ENCODE measurements at places on chromosomes 6 and 20.
A peak's percentile ranks its signal among the peaks of the same experiment; 100 is the strongest.

GRCh38 chr20:46648903-46649649, 2.2 kb downstream of the SLC13A3 start:
- DNase-seq, result no peak

GRCh38 chr6:10591422-10592160, 70.4 kb downstream of the GCNT2 start:
- DNase-seq, result no peak

GRCh38 chr6:68834551-68834950, 199.5 kb downstream of the ADGRB3 start:
- no peak for DNase-seq

DNA sequence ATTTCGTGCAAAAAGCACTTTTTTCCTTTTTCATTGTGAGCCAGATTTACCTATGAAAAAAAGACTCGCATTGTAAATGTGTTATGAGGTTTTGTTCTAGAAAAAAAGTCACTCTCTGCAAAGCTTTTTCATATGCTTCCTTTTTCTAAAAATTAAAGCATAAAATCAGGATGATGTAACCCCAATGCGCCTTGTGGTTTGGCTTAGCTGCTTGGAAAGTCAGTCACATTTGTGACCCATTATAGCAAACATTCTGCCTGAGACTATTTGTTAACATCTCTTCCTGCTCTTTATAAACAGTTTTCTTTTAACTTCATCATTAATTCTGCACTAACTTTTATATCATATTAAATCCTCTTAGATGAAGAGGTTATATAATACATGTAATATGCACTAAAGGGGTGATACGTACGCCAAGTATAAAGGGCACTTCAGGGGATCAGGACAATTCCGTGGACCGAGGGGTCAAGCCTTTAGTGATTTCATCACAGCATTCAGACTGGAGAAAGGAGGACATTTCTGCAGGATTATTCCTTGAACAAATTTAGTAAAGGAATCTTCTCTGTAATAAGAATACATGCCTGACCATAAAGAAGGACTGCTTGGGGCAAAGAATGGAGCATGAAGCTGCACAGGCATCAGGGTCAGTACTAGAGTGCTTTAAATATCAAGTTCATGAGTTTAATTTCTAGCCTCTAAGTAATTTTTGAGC, 48.1 kb upstream of the SMLR1 start:
- DNase-seq, result no peak

DNA sequence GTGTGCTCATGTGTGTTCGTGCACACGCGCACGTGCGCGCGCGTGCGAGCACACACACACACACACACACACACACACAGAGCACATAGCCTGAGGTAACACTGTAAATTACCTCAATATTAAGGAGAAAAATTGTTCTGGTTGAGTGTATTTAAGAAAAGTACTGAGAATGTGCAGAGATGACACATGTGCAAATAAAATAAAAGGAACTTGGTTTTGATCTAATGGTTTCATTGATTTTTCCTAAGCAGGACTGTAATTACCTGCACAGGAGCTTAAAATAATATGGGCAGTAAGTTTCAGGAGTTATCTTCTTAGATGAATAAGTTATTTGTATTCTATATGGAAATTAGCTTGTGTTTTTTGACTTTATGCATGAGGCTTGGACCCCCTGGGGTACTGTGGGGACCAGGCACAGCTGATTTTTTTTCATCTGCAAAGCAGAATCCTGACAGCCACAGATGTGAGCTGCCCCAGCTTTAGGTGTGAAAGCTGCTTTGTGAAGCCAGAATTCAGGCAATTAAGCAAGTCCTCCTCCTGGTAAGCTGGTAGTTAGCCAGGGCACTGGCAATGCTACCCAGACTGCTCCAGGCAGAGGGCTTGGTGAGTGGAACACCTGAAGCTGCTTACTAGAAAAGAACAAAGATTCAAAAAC, 1040.6 kb upstream of the CITED2 start:
- no peak for DNase-seq

DNA sequence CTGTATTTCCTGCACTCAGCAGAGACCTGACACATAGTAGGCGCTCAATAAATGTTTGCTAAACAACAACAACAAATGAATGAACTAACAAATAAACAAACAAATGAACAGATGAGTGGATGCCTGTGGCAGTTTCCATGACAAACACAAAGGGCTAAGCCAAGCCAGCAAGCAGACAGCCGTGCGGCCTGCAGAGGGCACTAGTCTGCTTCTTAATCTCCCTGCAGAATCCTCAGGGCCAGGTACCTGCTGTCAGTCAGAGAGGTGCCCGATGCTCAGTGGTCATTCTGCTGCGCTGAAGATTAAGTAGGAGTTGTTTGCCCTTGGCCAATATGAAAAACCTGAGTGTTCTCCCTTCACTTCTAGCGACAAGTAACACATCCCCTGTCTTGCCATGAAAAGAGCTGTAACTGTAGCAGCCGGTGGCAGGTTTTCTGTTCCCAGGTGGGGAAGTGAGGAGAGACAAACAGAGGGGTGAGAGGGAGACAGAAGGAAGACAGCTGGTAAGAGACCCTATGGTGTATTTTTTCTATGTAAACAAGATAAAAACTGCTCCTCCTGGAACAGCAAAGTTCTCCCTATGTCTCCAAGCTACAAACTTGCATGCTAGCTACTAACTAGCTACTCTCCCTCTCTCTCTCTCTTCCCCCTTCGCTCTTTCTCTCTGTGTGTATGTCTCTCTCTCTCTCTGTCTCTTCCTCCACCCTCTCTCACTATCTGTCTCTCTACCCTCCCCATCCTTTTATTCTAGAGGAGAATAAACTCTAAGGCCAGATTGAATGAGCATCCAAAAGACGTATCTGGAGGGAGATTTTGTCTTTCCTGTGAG, at the start of gene MC3R:
Gene MC3R (plus strand): TSS at position 779 of the 829 bp plus-strand sequence. CDS start 112 bp downstream, outside the sequence.
- DNase-seq, result no peak

GRCh38 chr20:2379511-2380229, 1.0 kb upstream of the TGM6 start:
- no peak for DNase-seq

- DNase-seq, result no peak
Observed at GRCh38 chr20:18133962-18134361, 3.7 kb upstream of the KAT14 start.

- no peak for DNase-seq
Observed at GRCh38 chr6:100447081-100447899, 17.4 kb downstream of the SIM1 start.

DNA sequence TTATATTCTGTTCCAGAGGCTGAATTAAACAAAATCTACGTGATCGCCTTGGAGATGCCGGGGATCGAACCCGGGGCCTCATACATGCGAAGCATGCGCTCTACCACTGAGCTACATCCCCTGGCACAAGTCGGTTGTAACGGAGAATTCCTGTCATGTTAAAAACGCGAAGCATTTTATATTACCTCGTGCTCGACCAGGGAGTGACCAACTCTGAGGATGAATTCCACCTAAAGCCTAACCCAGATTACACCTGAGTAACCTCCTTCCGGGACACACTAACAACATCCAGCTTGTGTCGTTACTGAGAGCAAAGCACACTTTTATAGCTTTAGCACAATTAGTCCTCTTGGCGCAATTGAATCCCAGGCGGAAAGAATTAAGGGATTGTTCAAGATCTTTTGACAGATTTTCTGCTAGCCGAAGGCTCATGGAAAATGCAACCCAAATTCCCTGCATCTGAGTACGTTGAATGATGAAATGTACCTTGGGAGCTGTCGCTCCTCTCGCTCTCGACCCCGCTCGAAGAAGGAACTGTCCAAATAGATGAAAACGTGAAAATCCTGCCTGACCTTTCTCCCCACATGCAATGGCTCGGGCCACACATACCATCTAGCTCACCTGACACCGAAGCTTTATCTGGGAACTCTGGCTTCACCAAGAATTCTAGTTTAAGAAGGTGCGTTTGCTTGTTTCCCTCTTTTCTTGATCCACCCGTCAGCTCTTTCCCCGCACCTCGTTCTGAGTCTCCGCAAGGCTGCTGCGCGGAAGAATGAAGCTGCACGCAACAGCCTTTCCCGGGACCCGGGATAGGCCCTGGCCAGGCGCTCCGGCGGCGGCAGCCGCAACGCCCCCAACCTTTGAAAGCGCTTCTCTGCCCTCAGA, 148.3 kb downstream of the GPX5 start:
- DNase-seq, result no peak

GRCh38 chr6:152089992-152090391, 282.5 kb downstream of the ESR1 start:
- DNase-seq, result no peak

GRCh38 chr20:45470262-45470931, 844 bp downstream of the WFDC2 start:
- DNase-seq, result no peak

DNA sequence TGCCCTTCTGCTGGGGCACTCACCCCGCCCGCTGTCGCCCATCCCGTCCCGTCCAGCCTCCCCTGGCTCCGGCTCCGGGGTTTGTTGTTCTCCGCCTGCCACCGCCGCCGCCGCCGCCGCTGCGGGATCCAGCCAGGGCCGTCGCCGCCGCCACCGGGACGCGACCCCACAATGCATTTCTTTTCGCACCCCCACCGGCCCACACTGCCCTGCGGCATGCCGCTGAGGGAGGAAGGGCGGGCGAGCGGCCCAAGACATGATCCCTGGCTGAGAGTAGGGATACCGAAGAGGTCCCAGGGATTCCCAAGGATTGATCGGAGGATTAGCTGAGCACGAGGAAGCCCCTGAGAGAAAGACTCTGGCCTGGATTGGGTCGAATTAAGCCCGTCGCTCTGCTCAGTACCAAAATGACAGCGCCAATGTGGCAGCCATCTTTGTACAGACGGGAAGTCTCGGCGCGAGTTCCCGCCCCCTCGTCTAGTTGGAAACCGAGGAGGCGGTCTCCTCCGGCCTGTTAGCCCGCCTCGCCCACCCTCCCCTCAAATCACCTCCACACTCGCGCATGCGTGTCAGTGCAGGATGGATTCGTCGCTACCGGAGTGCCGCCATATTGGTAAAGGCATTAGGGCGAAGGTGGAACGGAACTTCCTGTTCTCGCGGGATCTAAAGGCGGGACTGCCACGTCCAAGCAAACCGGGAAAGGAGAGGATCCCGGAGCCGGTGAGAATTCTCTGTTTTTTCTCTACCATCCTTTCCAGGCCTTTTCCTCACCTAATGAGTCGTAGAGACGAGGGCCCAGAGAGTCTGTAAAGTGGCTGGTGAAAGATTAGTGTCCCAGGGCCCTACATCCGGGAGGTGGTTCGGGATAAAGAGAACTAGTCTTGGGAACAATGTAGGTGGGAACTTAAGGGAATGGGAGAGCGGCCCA, at the start of the genes RXRB and SLC39A7:
Gene RXRB (minus strand): TSS at position 447 of the 928 bp plus-strand sequence. CDS start 189 bp downstream, at position 258.
Gene SLC39A7 (plus strand): TSS at position 649 of the 928 bp plus-strand sequence. CDS start 379 bp downstream, outside the sequence.
- peak; percentile 74 for DNase-seq

- no peak for DNase-seq
Observed at GRCh38 chr6:42022755-42023384, 27.5 kb upstream of the TAF8 start.

- DNase-seq, result no peak
Observed at GRCh38 chr6:73562558-73562957, 41.7 kb upstream of the EEF1A1 start.

DNA sequence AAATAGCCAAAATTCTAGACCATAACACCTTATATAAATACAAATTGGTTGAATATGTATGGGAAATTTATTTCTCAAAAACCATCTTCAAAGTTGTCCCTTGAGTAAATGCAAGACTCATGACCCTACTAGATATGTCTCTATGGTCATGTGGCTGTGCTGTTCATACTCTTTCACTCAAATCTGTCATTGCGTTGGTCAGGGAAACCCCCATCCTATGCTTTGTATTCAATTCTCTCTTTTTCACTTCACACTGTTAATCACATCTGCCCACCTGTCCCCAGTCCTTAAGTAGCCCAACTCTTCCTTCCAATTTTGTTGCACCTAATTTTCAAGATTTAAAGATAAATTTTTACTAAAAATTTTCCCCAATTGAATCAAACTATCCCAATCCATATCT, 51.0 kb downstream of the RPS12 start:
- no peak for DNase-seq

DNA sequence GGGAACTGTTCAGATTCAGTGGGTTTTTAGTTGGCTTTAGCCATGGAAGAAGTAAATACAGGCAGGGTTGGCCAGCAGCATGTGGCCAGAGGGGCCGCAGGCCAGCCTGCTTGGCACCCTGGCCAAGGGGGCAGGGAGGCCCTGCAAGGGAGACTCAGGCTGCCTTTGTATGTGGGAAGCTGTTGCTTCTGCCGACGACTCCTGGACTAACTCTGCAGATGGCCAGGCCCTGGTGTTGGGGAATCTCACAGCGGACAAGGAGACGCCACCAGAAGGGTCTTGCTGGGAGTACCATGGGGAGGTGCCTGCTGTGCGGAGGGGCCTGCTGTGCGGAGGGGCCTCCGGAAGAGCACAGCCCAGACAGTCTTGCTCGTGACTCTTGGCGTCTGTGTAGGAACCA, 25.2 kb downstream of the PYGB start:
- DNase-seq, result no peak

GRCh38 chr6:487956-488355, 96.4 kb downstream of the IRF4 start:
- DNase-seq, result no peak

DNA sequence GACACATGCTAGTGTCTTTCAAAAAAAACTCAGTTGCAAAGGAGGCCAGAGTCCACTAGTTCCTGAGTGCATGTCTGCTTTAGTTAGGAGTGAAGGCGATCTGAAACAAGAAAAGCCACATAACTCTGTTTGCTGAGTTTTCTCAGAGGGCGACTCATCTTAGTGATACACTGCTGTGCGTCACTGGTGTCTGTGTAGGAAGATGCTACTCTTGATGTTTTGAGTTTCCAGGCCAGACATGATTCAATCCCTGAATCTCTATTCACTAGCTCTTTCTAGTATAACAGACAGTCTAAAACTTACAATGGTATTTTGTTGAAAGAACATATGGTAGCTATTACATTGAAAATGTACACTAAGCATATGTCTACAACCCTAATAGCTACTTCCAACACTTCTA, 60.9 kb downstream of the GFRAL start:
- no peak for DNase-seq

GRCh38 chr6:147586044-147586443, 77.6 kb downstream of the SAMD5 start:
- no peak for DNase-seq

DNA sequence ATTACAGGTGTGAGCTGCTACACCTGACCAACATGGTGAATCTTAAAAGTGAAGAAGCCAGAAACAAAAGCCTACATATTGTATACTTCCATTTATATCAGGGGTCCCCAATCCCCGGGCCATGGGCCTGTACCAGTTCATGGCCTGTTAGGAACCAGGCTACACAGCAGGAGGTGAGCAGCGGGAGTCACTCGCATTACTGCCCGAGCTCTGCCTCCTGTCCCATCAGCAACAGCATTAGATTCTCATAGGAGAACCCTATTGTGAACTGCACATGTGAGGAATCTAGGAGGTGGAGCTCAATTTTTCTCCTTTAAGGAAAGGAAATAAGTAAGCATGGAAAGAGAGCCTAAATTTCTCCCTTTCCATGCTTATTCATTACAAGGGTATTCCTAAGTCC, 21.7 kb downstream of the CSNK2A1 start:
- DNase-seq, result no peak

DNA sequence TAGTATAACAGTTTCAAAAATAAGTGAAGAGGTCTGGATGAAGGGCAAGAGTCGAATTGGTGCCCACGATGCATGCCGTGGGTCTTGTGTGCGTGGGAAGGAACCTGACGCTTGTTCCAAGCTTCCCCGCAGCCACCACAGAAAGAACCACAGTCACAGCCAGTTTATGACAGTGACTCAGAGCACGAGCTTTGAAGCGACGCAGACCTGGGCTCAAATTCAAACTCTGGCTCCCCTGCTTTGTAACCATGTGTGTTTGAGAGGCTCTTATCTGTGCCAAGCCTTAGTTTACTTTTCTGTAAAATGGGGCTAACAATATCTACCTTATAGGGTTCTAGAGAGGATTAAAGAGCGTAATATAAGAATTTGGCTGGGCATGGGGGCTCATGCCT, 65.5 kb downstream of the SYNJ2 start:
- no peak for DNase-seq

GRCh38 chr20:61307686-61308476, 55.8 kb downstream of the CDH4 start:
- no peak for DNase-seq

- DNase-seq, result no peak
Observed at GRCh38 chr6:53335224-53335994, 13.3 kb downstream of the ELOVL5 start.
